ENCODE measurements at places on chromosomes 3 and 15.

DNA sequence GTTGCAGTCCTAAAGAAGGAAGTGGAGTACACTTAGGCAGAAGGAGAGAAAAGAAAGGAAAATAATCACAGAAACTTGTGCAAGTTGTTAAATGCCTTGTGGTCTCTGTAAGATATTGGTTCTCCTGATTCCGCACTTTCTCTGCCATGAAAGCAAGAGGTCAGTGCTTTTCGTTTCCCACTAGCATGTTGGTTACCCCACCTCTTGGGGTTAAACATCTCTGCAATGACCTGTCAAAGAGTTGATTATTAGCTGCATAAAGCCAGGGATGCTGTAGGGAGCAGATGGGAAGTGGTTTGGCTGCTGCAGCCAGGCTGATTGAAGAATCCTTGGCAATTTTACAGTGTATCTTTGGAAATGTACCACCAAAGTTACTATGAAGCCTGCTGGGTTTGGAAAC is 33.3 kb downstream of the ZNF609 start:
- no peak for DNase-seq

GRCh38 chr3:74055061-74055460 is 430.3 kb upstream of the PDZRN3 start:
- no peak for DNase-seq

DNA sequence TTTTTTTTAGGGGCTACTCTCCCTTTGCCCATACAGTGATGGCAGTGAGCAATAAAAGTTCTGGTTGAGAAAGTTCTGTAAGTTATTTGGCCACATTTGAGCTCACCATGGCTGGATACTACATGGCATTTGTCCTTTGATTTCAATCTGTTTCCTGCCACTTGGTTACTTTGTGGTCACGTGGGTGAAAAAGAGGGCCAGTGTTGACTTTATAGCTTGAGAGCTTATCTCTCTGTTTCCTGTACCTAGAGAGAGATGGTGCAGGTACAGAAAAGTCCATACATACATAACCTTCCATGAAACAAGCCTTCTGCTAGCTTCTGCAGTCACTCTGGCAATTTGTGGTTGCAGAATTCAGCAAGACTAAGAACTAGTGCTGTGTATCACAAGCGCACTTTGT is 23.4 kb upstream of the MECOM start:
- DNase-seq = no peak

GRCh38 chr15:31511707-31512310 is 185.2 kb downstream of the KLF13 start:
- DNase-seq = no peak

GRCh38 chr3:17672506-17672905 is 69.9 kb downstream of the TBC1D5 start:
- peak; percentile 15 for DNase-seq

DNA sequence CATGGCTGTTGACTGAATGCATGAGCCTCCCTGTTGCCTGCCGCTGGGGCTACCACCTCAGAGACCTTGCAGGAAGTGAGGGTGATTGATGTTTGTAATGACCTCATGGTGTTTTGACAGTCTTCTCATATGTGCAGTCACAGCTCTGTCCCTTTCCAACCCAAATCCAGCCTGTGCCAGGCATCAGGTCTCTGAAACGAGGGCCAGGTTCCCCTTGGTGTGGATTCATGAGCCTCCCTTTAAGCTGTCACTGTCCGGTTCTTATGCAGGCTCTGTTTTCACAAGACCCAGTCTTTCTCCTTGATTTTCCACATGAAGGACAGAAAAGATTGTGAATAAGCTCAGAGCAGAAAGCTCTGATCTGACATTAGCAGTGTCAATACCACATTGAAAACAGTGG is 43.1 kb downstream of the CEMIP start:
- no peak for DNase-seq

GRCh38 chr15:79635897-79636561 is 203.9 kb downstream of the MINAR1 start:
- DNase-seq = peak; percentile 48

GRCh38 chr3:45236964-45237363 is 10.9 kb upstream of the TMEM158 start:
- DNase-seq = no peak

DNA sequence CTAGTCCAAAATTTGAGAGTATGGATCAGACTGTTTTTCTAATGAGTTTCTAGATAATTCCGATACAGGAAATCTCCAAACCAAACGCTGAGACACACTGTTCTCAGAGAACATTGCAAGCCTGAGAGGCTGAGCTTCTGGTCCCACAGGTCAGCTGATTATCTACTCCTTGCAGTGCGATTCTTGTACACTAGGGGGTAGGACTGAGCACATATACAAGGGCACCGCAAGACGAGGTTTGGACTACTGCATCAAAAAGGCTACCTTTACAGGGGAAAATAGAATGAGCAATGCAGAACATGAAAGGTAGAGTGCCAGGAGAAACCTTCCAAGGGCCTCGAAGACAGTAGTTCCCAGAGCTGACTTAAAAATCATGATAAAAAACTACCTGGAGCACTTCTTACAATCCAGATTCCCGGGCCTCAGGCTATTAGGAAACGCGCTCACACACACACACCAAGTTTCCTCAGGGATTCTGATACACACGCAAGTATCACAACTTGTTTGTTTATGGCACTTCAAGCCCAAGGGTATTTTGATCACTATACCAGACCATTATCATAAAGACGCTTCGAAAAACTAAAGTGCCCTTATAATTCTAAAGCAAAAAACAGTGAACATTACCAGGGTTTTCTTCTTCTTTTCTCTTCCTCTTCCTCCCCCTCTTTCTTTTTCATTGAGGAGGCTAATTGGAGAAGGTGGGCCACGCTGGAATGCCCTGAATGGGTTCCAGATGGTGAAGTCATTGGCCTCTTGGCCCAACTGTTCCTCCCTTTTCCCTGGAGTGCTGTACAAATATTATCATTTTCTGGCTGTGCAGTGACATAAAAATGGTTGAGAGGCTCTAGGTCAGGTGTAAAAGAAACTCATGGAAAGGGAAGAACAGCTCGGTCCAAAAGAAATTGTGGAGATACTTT is 61.8 kb downstream of the SLC12A8 start:
- DNase-seq = peak; percentile 44

- DNase-seq = peak; percentile 12
Observed at GRCh38 chr3:131503320-131503635, 507 bp upstream of the MRPL3 start.

DNA sequence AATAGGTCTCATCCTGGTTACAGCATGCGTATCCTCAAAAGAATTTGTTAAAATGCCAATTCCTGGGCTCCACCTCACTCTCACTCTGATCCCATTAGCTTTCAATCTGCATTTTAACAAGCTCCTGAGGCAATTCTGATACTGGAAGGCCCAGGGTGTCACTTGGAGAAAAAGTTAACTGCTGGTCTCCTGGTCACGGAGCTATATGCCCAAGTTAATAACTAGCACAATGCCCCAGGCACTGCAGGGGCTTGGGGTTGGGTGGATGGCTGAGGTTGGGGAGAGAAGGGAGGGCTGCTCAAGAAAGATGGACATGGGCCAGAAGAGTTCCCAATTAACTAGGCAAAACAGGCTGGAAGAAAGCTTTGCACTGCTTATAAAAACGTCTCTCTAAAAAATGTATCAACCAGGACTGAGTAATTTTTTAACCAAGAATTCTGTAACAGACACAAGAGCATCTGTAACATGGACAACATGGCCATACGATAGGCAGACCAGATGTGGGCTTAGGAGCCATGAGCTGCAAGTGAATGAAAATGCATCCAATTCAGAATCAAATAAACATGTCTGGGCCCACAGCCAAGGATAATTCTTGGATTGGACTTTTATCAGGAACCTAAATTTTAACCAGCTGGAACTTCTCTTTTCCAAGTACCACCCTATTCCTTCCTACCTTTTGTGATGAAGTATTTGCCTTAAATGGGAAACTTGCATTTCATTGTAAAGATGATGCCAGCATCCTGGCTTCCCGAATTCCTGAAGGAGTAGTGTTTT is 4.2 kb downstream of the IL17RD start:
- no peak for DNase-seq

- peak; percentile 76 for DNase-seq
Observed at GRCh38 chr3:177744873-177745606, 547.8 kb upstream of the TBL1XR1 start.

GRCh38 chr3:126356373-126357264 is 589 bp downstream of the KLF15 start:
- DNase-seq = no peak

- peak; percentile 60 for DNase-seq
Observed at GRCh38 chr3:128946411-128946810, 47.5 kb downstream of the CFAP92 start.

DNA sequence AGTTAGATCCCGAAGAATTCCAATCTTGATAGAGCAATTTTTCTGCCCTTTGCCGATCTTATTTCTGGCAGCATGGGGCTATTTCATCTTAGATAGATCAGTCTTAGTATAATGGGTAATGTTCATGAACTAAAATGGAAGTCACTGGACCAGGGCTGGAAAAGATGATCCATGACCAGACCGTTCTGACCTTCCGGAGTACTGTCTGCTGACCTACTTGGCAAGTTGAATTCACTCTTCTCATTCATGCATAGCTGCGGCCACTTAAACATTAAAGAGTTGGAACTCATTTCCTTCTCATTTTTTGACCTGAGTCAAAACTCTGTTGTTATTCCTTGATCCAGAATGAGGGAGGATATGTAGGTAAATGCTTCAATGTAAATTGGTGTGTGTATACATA is 32.5 kb downstream of the GMNC start:
- no peak for DNase-seq

GRCh38 chr3:65268426-65268825 is 580.6 kb upstream of the ADAMTS9 start:
- DNase-seq = no peak

DNA sequence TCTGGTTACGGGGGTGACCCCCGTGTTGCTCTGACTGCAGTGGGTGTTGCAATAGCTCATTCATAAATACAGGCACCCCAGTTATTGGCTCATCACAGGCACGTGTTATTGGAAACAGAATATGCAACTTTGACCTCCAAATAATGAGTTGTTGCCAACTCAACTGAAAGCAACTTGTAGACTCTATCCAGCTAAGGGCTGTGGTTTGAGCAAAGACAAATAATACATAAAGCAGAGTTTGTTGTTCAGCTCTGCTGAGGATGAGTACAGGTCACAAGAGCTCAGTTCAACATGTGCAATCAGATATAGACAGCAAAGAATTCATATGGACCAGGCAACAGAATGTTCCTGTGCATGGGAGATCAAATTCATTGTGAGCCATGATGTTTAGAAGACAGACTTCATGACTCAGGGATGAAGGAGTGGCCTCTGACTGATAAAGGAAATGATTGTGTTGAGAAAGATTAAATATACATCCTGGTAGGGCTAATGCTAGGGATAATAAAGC is 87.6 kb upstream of the LRIG1 start:
- DNase-seq = peak; percentile 37

DNA sequence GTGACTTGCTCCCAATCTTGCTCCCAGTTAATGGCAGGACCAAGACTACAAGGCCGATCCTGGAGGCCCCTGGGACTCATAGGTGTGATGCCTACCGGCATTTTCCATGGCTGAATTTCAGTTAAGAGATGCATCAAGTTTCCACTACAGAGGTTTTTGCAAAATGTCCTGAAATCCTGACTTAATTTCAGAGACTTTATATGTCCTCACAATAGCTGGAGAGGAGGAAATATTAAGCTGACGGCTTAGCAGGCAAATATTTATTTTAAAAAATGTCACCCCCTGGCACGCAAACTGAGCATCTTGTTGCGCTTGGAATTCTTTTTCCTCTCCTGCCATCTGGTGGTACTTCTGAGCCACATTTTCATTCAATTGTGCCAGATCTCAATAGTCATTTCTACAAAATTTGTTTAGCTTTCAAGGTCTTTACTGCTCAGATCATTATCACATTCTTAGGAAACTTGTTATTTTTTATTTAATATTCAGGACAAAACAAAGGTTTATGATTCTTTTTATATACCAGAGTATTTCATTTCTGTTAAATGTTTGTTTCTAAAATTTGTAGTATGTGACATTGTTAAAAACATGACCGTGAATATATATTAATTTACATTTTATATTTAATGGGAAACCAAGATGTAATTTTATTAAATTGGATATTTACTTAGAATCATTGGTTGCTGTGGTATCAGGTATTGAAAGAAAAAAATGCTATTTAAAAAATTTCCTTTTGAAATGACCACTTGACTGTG is 189.2 kb upstream of the THRB start:
- DNase-seq = peak; percentile 65

- no peak for DNase-seq
Observed at GRCh38 chr3:140854961-140855360, 86.7 kb upstream of the SLC25A36 start.

- DNase-seq = no peak
Observed at GRCh38 chr15:55257012-55257670, 32.5 kb downstream of the RAB27A start.

Measured in EH (cell line).